Esophagus mucosa (tissue), 1 donor: ENCODE measurements at places on chromosomes 6 and 20. TPM values are rescaled to one million over a fixed set of nuclear protein-coding genes. Genes with fewer than 3 reads are reported as not detected.

- ATAC-seq = no peak
Observed at GRCh38 chr20:43750774-43751166, 24.0 kb upstream of the GTSF1L start.

The CCN5 gene
- 1.9 TPM for total RNA-seq

GRCh38 chr20:17621229-17621968, 51.5 kb downstream of the DSTN start:
- ATAC-seq = no peak

DNA sequence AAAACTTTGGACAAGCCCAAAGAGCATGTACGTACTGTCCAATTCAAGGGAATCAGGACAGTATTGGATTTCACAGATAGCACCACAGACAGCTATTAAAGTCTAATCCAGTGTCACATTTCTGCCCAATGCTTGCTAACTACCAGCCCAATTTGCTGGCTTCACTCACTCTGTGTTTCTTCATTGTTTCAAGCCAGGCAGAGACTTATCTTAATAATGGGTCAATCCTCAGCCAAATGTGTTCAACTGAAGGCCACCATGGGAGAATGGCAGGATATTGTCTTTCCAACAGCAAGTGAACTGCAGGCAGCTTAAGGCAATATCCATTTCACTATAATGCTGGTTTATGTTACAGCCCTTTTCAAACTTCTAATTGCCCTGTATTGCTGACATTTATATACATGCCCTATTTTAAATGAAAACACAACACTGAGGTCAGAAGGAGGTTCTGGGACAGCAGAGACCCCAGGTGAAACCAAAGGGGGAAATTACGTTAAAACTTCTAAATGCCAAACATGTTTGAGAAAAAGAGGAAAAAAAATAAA, 142.1 kb upstream of the RSPO3 start:
- no peak for ATAC-seq

The KIF25 gene
- total RNA-seq = not detected

GRCh38 chr6:109644131-109644530, 46.9 kb downstream of the AK9 start:
- ATAC-seq = no peak

DNA sequence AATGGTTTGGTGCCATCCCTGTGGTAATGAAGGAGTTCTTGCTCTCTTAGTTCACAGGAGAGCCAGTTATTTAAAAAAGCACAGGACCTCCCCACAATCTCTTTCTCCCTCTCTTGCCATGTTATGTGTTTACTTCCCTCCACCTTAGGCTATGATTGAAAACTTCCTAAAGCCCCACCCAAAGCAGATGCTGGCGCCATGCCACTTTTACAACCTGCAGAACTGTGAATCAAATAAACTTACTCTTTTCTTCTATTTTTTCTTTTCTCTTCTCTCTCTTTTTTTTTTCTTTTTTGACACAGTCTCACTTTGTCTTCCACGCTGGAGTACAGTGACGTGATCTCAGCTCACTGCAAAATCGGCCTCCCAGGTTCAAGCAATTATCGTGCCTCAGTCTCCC, 508.4 kb upstream of the EPHA7 start:
- ATAC-seq = no peak

DNA sequence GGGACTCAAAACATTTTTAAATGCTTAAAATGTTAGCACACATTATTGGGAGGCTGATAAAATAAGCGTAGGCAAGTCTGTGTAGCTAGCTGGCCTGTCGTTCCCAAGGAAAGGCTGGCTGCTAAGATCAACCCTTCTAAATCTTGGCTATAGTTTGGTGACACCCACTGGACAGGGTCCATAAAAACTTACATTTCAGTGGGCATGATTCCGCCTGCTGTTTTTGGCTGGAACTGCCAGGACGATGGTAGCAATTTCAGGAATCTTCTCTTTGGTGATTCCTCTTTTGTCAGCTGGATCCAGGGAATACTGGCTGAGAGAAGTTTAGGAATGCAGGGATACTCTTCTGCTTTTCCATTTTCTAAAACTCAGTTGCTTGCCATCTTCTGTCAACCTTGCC, 162.2 kb downstream of the NKAIN2 start:
- ATAC-seq = no peak

- ATAC-seq = peak; percentile 96
Observed at GRCh38 chr6:88982720-88983119, 19.3 kb upstream of the RNGTT start.

GRCh38 chr6:5817869-5818268, 188.9 kb downstream of the NRN1 start:
- no peak for ATAC-seq

The DEFB114 gene
- total RNA-seq = not detected

GRCh38 chr6:166454692-166455515, 72.2 kb upstream of the MPC1 start:
- ATAC-seq = no peak

DNA sequence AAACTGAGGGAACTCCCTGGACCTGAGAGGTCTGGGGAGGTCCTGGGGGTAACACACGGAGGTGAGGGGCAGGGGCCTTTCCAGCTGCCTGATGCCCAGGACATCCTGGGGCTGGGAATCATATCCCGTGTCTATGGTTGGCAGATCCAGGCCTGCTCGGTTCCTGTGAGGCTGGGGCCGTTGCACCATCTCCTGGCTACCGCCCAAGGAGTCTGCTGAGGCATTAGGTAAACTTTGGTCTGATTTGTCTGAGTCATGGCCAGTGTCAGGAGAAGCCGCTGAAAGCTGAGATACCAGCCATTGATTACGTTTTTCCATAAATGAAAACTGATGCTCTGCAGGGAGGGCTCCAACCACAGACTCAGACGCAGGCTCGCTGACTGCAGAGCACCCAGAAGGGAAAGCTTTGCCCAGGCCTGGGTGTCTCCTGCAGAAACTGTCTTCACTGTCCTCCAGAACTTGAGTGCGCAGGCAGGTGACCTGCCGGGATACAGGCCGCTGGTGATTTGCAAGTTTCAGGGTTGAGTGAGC, 14.2 kb downstream of the TRAF3IP2 start:
- ATAC-seq = peak; percentile 94

- no peak for ATAC-seq
Observed at GRCh38 chr6:169858293-169858934, 107.0 kb downstream of the ERMARD start.

The KIF6 gene
- 0.24 TPM for total RNA-seq

The SAMD3 gene
- 0.20 TPM for total RNA-seq

The SLC22A1 gene
- 0.44 TPM for total RNA-seq

DNA sequence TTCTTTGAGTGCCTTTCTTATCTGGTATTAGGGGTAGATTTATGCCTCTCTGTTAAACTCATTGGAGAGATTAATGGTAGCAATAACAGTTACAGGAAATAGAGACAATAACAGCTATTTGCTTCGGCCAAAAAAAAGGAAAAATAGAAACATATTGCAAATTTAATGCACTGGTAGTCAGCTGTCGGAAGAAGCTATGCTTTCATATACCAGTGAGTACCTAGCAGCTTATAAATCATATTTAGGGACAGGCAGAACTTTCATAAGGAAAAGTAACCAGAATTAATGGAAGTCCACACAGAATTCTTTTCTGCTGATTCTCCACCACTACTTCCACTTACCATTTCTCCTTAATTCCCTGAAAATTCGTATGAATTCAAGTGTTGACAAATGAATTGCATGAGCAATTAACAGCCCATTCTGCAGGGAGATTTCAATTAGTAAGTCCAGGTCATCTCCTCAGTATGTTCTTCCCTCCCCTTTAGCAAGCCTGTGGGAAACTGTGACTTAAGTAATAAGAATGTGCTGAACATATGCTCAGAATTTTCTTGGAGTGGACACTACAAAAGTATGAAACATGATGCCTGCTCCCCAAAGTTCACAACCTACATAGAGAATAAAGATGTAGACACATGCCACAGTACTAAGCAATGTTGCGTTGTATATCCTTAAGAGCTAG, 196.7 kb upstream of the KCNQ5 start:
- no peak for ATAC-seq

- ATAC-seq = no peak
Observed at GRCh38 chr6:107355659-107356058, 103.7 kb downstream of the PDSS2 start.

DNA sequence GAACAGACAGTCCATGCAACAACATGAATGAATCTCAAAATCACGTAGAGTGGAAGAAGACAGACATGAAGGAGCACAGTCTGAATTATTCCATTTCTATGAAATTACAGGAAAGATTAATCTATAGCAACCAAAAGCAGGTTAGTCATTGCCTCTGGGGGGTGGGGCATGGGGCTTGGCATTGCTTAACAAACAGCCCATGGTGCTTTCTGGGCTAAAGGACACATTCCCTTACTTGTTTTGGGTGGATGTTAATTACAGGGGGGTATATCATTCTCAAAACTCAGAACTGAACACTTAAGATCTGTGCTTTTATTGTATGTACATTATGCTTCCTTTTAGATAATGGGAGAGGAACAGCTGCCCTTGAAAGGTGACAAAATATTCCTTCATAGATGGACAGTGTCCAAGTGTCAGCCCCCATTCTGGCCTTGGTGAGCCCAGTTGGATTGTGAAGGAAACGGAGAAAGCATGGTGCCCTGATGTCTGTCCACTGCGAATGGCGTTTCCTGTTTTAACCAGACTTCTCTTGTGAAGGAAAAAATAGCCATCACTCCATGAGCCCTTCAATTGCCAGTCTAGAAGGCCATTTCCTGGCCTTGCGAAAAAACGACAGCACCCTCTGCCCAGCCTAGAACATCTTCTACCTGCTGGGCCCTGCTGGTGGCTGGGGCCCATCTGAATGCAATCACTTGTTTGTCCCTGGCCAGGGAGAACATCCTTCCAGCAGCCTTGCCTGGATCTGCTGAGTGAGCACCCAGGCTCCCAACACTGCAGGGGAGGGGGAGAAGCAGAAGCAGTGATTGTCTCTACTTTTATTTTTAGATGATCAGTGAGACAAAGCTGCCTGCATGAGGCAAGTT, 179.7 kb downstream of the BCAS1 start:
- ATAC-seq = peak; percentile 35

DNA sequence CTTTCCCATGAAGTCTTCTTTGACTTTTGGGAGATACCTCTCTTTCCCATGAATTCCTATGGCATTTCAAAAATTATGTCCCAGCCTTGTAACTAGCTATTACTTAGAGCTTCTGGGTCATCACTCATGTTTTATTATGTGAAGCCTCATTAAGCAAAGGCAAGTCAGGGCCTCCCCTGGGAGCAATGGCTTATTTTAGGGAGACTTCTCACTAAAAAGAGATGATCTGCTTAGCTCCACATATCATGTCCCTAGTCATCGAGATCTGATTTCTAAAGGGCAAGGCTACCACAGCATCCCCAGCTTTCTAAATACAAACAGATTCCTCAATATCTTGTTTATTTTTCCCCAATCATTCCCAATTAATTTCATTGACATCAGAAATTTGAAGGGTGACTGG, 154.0 kb upstream of the MANEA start:
- ATAC-seq = no peak

The ZC3H12D gene
- total RNA-seq = 0.36 TPM

GRCh38 chr6:12296255-12296573, 6.1 kb downstream of the EDN1 start:
- peak; percentile 70 for ATAC-seq

The RBM24 gene
- 0.32 TPM for total RNA-seq

- ATAC-seq = peak; percentile 65
Observed at GRCh38 chr6:163405412-163406309, 8.9 kb upstream of the QKI start.

The RBBP8NL gene
- 5.1 TPM for total RNA-seq

The MEI4 gene
- total RNA-seq = not detected

- no peak for ATAC-seq
Observed at GRCh38 chr6:121686611-121687023, 251.2 kb downstream of the GJA1 start.

DNA sequence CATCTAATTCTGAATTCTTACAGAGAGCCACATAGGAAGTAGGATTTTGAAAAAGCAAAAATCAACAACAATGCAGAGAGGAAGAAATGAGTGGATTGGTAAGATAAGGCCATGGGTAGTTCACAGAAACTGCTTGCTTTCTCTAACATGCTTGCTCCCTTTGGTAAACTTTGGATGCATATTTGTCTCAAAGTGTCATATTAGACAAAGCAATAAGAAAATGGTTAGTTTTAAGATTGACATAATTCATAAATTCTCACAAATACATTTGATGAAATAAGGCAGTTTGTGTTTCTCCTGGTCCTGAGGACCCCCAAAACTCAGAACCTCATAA, 31.7 kb downstream of the UTRN start:
- no peak for ATAC-seq

GRCh38 chr6:105859457-105859856, 226.7 kb upstream of the PRDM1 start:
- no peak for ATAC-seq

The MATN4 gene
- 0.16 TPM for total RNA-seq

- ATAC-seq = peak; percentile 24
Observed at GRCh38 chr20:23166563-23166962, 80.4 kb upstream of the CD93 start.

The PRRT1 gene
- total RNA-seq = 0.40 TPM

DNA sequence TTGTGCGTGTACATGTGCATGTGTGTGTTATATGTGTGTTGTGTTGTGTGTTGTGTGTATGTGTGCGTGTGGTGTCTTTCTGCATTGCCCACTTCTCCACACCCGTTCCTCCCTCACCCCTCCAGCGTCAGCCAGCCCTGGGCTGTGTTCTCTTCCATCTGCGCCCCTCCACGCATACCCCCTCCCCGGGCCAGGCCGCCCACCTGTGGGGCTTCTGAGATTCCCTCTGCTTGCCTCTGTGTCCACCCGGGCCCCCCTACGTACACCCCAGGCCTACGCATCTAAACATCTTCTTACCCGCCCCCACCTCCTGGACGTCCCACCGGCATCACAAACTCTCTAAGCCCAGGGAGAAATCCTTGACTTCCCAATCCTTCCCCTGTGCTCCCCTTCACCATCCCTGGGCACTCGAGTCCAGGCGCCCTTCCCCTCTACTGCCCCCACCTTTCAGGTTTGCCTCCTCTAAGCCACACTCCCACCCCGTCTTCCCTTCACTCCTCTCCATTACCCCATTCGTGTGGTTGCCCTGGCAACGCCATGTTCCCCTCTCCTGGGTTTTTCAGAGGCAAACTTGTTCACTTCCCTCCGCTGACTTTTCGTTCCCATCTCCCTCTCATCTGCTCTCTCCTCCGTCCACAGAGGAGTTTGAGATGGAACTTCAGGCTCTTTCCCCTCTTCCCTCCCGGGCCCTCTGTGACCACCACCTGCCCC, 81.7 kb upstream of the NNAT start:
- ATAC-seq = no peak

The PBOV1 gene
- total RNA-seq = not detected

DNA sequence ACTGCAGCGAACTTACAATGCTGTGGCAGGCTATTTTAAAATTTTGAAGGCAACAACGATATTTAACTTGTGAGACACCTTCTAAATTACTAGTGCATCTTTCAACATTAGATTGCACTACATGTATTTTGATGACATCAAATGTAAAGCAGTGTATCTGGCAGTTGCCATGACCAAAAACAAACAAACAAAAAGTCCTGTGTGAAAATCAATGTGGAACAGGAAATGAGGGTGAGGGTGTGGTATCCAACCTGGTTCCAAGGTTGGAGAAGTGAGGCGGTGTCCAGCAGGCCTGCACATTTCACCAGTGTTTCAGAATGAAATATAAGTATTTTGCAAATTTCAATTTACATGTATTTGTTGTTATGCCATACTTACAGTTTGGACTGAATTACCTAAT, 112.0 kb downstream of the LAMP5 start:
- ATAC-seq = no peak

GRCh38 chr20:37920270-37920669, 17.3 kb downstream of the VSTM2L start:
- ATAC-seq = no peak

GRCh38 chr6:20661721-20662120, 127.5 kb downstream of the CDKAL1 start:
- peak; percentile 83 for ATAC-seq
